ENCODE measurements at places on chromosomes 13 and 19. TPM values are rescaled to one million over a fixed set of nuclear protein-coding genes. Genes with fewer than 3 reads are reported as not detected.

- no peaks in the 10 kb centered on the region for H3K27me3 ChIP-seq
- no peak overlapping the region for H3K4me3 ChIP-seq
- H3K4me1 ChIP-seq = no peaks in the 10 kb centered on the region
- no peaks in the 10 kb centered on the region for H3K36me3 ChIP-seq
- DNase-seq = no peak
- no peak overlapping the region for H3K27ac ChIP-seq
Measured at GRCh38 chr19:33953023-33953422, 156.4 kb downstream of the KCTD15 start.

DNA sequence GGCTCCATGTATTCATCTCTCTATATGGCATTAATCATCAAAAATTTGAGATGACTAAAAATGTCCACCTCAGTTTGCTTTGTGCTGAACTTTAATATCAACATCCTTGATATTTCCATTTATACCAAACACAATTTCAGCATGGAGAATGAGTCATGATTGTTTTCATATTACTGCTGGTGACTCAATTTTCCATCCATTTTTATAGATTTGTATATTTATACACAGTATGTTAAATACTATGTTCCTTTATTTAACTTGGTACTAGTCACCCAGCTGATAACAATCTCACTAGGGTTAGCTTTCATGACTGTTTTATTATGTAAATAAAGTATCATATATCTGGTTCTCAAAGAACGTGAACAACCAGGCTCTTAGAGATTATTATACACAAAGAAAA, 1255.1 kb downstream of the SLITRK1 start:
- no peaks in the 10 kb centered on the region for H3K36me3 ChIP-seq
- no peak for DNase-seq
- H3K4me1 ChIP-seq = no peaks in the 10 kb centered on the region
- H3K27ac ChIP-seq = no peak overlapping the region
- H3K4me3 ChIP-seq = no peak overlapping the region

- H3K4me1 ChIP-seq = no peaks in the 10 kb centered on the region
- H3K27me3 ChIP-seq = no peaks in the 10 kb centered on the region
- H3K27ac ChIP-seq = no peak overlapping the region
- no peak overlapping the region for H3K4me3 ChIP-seq
Measured at GRCh38 chr13:31409678-31410356, 210.0 kb downstream of the B3GLCT start.

The SIAH3 gene
- total RNA-seq = not detected

GRCh38 chr13:67062160-67062559, 168.0 kb downstream of the PCDH9 start:
- no peak overlapping the region for H3K27ac ChIP-seq
- no peaks in the 10 kb centered on the region for H3K4me1 ChIP-seq
- H3K27me3 ChIP-seq = no peaks in the 10 kb centered on the region
- DNase-seq = no peak
- no peaks in the 10 kb centered on the region for H3K36me3 ChIP-seq

GRCh38 chr13:72246396-72246795, 379.4 kb upstream of the DACH1 start:
- no peak for DNase-seq
- H3K4me3 ChIP-seq = no peak overlapping the region
- no peak overlapping the region for H3K27ac ChIP-seq
- no peaks in the 10 kb centered on the region for H3K27me3 ChIP-seq
- no peaks in the 10 kb centered on the region for H3K4me1 ChIP-seq

GRCh38 chr13:94623316-94623715, 21.7 kb downstream of the GPR180 start:
- DNase-seq = no peak
- H3K27ac ChIP-seq = no peak overlapping the region
- no peaks in the 10 kb centered on the region for H3K27me3 ChIP-seq
- H3K36me3 ChIP-seq = no peaks in the 10 kb centered on the region

The ADAMTSL5 gene
- total RNA-seq = 17.4 TPM

All from tibial nerve (tissue), 4 donors.